ENCODE measurements at places on chromosomes 16 and 17. TPM values are rescaled to one million over a fixed set of nuclear protein-coding genes. Genes with fewer than 3 reads are reported as not detected.

GRCh38 chr17:15109608-15110007 is 155.5 kb downstream of the PMP22 start:
- DNase-seq: no peak

GRCh38 chr17:50492214-50492613 is 13.6 kb downstream of the RSAD1 start:
- DNase-seq: no peak

- DNase-seq: no peak
Observed at GRCh38 chr17:73228748-73229236, 32.9 kb downstream of the CPSF4L start.

GRCh38 chr16:56298948-56299596 is 107.8 kb downstream of the GNAO1 start:
- no peak for DNase-seq

DNA sequence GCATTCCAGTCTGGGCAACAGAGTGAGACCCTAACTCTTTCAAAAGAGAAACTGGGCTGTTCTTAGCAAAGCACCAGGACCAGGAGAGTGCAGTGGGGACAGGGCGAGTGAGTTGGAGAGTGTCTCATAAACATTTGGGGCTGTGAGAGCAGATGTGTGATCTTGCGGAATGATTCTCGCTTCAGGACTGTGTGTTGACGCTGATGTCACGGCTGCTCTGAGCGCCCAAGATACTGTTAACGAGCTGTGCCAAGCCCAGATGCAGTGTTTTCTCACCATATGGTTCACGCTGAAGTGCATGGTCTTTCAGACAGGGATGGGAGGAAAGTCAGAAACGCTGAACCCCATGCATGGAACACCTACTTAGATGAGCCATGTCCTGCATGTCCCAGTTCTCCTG is 438.2 kb downstream of the HS3ST4 start:
- DNase-seq: no peak

DNA sequence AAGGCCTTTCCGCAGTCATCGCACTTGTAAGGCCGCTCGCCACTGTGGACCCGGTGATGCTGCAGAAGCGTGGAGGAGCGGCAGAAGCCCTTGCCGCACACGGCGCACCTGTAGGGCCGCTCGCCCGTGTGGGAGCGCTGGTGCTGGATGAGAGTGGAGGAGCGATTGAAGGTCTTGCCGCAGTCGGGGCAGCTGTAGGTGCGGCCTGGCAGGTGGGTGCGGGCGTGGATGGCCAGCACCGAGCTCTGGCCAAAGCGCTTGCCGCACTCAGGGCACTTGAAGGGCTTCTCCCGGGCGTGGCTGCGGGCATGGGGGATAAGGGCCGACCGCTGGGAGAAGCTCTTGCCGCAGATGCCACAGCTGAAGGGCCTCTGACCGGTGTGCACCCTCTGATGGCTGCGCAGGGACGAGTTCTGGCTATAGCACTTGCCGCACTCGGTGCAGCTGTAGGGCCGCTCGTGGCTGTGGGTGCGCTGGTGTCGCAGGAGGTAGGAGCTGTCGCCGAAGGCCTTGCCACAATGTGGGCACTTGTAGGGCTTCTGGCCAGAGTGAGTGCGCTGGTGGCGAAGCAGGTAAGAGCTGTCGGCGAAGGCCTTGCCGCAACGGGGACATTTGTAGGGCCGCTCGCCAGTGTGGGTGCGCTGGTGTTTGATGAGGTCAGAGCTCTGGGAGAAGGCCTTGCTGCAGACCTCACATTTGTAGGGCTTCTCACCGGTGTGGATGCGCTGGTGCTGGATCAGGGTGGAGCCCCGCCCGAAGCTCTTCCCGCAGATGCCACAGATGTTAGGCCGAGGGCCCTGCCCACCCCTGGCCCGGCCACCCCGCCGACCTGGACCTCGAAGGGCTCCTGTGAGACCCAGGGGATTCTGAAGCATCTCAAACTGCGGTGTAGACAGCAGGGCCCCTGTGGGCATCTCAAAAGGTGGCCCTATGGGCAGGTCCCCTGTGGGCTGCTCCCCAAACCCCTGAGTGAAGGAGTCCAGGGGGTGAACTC is 1.5 kb downstream of the ZNF768 start:
- DNase-seq: no peak

GRCh38 chr17:77786740-77787505 is 171.6 kb upstream of the TNRC6C start:
- DNase-seq: peak; percentile 69

C17orf107 gene
- total RNA-seq: 11.1 TPM

GRCh38 chr17:9865586-9865985 is 39.5 kb downstream of the RCVRN start:
- no peak for DNase-seq

DNA sequence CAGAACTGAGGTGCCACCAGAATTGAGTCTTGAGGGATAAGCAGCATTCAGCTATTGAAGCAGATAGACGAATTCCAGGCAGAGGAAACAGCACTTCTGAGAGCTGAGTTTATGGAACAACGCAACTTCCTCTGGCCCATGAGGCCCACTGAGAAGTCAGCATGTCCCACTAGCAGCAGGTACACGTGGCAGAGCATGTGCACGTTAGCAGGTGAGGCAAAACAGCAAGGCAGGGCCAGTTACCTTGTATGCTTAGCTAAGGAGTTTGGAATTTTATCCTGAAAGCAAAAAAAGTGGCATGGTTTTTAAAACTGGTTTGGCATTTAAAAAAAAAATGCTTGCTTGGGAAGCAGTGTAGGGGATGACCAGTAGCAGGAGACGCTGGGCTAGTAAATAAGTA is 305.6 kb downstream of the CPPED1 start:
- DNase-seq: no peak

GRCh38 chr16:72743011-72743761 is 304.7 kb downstream of the ZFHX3 start:
- no peak for DNase-seq

MYH2 gene
- not detected for total RNA-seq

- DNase-seq: no peak
Observed at GRCh38 chr16:51355875-51356274, 204.8 kb upstream of the SALL1 start.

DNA sequence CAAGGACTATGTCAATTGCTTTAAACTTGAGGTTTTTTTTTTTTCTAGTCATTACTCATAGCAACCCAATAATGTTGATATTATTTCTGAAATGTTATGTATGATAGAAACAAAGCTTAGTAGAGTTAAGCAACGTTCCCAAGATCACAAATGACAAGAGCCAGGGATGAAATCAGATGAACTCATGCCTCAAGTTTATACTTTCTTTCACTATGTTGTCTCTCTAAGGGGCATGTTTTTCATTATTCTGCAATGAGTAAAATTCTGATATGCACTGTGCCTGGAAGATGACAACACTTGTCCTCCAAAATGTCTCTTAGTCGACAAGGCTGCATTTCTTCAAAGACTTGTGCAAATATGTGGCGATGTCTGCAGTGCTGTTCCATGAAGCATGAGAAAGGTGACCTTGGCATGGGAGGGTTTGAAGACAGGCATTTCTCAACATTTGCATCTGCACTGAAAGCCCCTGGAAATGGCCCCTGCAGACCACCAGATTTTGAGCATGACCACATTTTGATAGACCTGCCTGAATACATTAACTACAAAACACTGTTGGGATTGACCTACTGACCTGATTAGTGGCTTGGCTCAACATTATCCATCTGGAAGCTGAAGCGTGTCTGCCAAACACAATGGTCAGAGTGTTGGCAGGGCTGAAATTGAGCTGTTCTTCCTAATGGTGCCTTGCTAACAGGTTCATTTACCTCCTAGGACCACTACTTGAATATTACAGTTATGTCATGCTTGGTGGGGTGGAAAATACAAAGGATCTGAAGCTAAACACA is 1027.5 kb downstream of the CDH11 start:
- no peak for DNase-seq

SLC47A2 gene
- not detected for total RNA-seq

DNA sequence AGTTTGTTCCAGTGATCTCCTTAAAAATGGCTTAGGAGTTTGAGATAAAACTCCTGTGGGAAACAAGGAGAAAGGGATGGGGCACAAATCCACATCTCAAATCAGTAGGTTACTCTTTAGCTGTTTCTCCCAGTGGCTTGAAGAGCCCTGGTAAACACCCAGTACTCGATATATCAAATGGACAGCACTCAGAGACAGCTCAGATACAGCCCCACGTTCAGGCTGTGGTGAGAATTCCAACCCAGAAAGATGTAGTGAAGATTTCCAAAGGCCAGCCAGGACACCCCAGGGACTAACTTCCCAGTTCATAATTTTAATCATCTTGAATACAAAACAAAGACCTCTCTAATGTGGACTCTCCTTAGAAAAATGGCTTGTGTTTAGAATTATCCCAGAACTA is 6.4 kb upstream of the VEZF1 start:
- no peak for DNase-seq

GRCh38 chr17:1975573-1975972 is 49.6 kb downstream of the RTN4RL1 start:
- DNase-seq: no peak

LRRC45 gene
- 29.6 TPM for total RNA-seq

DNA sequence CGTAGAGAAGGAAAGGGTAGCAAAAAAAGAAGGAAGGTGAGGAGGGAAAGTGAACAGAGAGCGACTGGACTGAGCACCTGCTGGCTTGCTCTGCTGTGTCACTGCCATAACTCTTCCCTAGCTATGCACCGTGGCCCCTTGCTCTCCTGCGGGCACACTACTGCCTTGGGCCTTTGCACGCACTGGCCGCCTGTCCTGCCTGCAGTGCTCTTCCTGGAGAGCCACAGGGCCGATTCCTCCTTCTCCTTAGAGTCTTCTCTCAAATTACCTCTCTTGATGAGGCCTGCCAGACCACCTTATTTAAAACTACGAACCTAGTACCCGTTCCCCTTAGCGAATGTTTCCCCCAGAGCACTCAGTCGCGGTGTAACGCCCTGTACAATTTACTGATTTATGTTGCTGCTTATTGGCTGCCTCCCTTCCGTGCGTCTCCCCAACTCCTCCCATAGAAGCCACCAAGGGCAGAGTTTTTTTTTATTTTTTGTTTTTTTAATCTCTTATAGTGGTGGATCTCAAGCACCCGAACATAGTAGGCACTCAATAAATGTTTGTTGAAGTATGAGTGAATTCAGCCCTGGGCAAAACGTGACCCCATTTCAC is 70.3 kb downstream of the RAI1 start:
- no peak for DNase-seq

GRCh38 chr17:28959471-28959871 is 8.2 kb upstream of the PHF12 start:
- DNase-seq: no peak

- no peak for DNase-seq
Observed at GRCh38 chr17:75679706-75680211, 12.6 kb downstream of the SAP30BP start.

OR1F1 gene
- not detected for total RNA-seq

- no peak for DNase-seq
Observed at GRCh38 chr17:51813784-51814174, 344.7 kb downstream of the CA10 start.

SLC16A13 gene
- total RNA-seq: 2.9 TPM

KRTAP9-9 gene
- not detected for total RNA-seq

- DNase-seq: peak; percentile 88
Observed at GRCh38 chr16:89289428-89290395, 72.2 kb downstream of the ZNF778 start.

DNA sequence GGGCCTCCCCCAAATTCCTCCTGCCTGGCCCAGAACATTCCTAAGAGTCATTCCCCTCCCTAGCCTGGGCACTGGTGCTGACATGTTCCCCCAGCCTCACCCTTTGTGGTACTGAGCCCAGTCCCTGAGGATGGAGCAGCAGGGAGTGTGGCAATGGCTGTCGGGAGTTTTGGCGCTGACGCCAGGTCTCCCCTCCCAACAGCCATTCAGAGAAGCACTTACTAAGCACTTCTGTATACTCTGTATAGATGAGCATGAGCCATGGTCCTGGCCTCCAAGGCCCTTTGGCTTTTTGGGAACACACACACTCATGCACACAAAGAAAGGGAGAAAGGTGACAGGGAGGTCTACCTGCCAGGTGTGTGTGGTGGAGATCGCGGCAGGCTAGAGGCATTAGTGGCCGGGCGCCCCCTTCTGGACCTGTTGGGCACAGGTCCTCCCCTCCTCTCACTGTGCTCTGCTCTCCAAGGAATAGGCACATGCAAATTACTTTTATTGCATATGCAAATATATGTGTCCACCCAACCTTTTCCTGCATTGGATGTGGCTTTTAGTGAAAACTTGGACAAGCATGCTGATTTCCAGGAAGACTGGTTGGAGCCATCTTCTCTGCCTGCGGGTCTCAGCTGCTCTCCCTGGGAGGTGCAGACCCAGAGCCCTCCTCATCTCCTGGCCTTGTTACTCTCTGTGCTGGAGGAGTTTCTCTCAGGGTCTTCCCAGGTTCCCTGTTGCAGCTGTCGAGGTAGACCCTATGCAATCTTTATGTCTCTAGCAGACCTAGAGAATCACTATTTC is 17.4 kb upstream of the C17orf107 start:
- DNase-seq: peak; percentile 75

GRCh38 chr16:53546988-53547391 is 44.0 kb upstream of the AKTIP start:
- no peak for DNase-seq

KRT16 gene
- not detected for total RNA-seq

GINS2 gene
- total RNA-seq: 7.1 TPM

RNU2-1 gene
- 9,258 TPM for total RNA-seq

GPR142 gene
- 20.7 TPM for total RNA-seq

DNA sequence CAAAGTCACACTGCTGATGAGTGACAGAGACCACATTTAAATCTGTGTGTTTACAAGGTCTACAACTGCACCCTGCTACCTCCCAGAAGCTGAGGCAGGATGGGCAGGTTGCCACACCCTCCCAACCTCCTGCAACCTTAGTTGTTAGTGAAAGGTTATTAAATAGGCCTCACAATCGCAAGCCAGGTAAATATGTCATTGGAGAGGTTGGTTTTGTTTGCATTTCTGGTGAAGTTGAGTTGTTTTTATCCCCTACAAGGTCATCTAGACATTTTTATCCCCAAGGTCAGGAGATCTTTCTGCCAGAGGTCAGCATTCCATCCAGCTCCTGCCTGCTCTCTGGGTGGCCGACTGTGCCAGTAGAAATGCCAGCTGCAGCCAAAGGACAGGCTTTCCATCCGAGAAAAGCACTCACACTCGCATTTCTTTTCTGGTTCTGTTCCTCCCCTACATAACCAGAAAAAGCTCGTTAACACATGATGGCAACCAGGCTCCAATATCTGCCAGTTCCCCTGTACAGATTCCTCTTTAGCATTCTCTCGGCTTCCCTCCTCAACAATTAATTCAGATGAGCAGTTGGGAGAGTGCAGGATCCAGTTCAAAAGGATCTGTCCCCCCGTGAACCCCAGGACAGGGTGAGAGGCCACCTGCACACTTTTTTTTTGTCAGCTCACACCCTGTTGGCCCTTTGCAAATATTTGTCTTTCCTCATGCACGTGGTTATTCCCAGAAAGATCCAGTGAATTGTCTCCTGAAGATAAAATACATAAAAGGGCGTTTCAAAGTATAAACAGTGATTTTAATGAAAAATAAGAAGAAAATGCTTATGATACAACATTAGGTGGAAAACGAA is 562.8 kb downstream of the MAF start:
- DNase-seq: no peak
